GM04504 (cell line): ENCODE measurements at places on chromosomes 4 and X.

DNA sequence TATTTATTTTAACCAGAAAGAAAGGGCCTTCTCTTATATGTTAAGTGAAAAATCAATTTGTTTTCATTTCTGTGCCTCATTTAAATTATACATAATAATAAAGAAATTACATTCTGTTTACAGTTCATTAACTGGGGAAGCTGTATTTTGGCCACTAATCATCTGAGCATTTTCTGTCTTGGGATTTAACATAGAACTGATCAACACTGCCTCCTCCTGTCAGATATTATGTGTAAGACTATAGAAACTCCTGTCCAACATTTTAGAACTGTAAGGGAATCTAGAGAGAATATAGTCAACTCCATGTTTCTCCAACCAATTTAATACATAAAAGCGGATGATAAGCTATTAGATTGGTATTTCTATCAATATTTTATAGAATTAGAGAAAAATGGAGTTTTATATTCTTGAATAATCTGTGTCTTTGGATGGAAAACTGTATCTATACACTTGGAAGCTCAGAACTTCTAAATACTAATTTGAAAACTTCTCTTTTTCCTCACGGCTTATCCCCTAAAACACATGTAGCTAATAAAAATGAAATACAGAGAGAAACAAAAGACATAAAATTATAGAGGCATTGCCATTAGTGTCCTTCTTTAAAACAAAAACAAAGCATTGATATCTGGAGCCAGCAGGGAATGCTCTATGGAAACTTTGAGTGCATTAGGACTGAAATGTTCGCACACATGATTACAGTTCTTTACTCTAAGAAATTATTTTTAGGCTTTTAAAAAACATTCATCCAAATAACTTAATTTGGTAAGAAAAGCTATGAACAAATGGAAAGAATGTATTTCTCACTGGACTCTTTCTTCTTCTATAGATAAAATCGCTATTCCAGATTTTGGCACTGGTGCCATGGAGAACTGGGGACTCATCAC is 33.1 kb downstream of the ENPEP start:
- DNase-seq = no peak

- DNase-seq = no peak
These were observed 211.5 kb upstream of the SMIM31 start for GRCh38 chr4:164542431-164542830.

- DNase-seq = no peak
These were observed 50.4 kb downstream of the PHKA1 start for GRCh38 chrX:72663737-72664136.

DNA sequence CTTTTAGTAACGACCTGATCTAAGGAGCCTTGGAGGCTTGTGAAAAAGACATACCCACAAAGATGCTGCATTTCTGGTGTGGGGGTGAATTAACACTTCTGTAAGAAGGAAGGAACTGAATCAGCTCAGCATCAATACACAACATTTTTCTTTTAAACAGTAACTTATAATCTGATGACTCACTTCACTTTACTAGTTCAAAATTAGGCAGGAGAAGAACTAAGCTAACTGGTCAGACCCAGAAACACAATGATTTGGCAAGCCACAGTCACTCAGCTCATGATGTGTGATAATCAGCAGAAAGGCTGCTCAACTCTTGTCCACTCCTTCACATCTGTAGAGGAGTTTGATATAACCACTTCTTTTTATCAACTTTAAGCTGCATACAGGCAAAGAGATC is 4.6 kb downstream of the MMAA start:
- DNase-seq = no peak

GRCh38 chrX:85611926-85612325 is 232.5 kb upstream of the POF1B start:
- no peak for DNase-seq

DNA sequence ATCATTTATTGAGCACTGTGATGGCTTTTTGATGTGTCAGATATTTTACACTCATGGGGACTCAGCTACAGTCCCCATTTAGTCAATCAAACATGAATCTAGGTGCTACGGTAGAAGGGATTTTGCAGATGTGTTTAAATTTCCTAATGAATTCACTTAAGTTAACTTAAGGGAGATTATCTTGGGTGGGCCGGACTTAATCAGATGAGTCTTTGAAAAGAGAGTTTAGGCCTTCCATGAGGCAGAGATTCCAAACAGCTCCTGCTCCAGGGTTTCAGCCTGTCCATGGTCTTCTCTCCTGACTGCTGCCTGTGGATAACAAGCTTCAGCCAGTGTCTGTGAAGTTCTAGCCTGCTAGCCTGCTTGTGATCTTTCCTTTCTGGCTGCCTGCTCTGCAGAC is 202.4 kb downstream of the IDS start:
- no peak for DNase-seq

DNA sequence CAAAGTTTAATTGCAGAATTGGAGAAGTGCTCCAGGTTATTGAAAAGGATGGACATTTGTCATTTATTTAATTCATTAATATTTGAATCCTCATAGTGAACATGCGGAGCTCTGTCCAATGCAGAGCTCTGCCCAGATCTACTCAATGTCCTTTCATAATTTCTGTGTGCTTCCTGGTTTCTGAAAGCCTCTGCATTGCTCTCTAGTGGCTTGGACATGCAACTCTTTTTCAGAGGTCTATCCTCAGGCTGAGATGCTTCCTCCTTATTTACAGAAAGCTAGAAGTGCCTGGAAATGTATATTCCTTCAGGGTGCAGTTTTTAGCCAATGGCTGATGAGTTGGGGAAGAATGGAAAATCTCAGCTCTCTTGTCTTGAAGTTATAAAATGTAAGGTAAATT is 786.1 kb upstream of the AADAT start:
- no peak for DNase-seq

- peak; percentile 35 for DNase-seq
These were observed 125.3 kb downstream of the COL4A6 start for GRCh38 chrX:108312957-108313356.

- no peak for DNase-seq
These were observed 32.0 kb upstream of the MTMR8 start for GRCh38 chrX:64427281-64427680.

DNA sequence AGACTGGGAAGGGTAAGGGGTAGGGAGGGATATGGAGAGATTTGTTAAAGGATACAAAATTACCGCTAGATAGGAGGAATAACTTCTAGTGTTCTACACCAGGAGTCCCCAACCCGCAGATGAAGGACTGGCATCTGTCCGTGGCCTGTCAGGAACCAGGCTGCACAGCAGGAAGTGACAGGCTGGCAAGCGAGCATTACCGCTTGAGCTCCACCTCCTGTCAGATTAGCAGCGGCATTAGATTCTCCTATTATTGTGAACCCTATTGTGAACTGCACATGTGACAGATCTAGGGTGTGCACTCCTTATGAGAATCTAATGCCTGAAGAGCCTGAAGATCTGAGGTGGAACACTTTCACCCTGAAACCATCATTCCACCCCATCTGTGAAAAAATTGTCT is 27.9 kb upstream of the BBS7 start:
- no peak for DNase-seq

DNA sequence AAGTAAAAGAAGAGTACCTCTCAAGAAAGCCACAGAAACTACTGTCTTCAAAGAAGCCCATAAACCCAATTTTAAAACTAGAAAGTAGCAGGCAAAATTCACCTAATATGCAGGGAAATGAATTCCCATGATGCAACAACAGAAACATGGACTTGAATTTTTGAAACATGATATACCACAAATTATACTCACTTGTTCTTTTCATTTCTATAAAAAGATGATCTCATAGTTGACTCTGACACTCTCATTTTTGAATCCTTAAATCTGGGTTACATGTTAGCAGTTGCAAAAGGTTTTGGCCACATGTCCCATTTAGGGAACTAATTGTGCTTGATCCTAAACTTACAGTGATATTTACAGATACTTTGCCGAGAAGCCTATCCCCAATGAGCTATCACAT is 1130.8 kb downstream of the FAT4 start:
- no peak for DNase-seq

- no peak for DNase-seq
These were observed 125.3 kb upstream of the GABRG1 start for GRCh38 chr4:46249106-46249505.

- no peak for DNase-seq
These were observed 36.7 kb upstream of the SLC25A4 start for GRCh38 chr4:185106353-185106752.

DNA sequence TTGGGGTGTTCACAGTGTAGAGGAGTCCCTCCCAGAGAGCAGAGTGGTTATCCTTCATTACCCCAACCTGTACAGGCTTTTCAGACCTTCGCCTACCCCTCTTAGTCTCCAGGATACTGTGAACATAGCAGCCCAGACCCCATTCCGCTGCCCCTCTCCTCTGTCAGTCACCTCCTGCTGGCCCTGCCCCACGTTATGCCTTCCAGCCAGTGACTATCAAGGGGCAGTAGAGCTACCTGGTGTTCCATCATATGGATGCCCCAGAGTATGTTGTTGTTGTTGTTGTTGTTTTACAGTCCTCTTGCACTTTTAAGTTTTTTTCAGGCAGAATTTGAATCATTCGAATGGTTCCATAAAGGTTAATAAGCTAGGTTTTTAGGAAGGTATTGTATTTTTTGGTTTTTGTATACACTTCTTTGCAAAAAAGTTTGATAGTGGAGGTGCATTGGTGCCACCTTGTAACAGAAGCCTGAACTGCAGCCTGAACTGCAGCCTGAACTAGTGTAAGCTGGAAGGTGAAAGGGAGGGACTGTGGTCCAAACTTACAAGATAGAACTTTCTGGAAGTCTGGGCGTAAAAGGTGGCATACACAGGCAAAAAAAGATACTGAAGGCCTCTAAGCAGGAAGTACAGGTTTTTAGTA is 101.4 kb upstream of the RAB40AL start:
- no peak for DNase-seq

DNA sequence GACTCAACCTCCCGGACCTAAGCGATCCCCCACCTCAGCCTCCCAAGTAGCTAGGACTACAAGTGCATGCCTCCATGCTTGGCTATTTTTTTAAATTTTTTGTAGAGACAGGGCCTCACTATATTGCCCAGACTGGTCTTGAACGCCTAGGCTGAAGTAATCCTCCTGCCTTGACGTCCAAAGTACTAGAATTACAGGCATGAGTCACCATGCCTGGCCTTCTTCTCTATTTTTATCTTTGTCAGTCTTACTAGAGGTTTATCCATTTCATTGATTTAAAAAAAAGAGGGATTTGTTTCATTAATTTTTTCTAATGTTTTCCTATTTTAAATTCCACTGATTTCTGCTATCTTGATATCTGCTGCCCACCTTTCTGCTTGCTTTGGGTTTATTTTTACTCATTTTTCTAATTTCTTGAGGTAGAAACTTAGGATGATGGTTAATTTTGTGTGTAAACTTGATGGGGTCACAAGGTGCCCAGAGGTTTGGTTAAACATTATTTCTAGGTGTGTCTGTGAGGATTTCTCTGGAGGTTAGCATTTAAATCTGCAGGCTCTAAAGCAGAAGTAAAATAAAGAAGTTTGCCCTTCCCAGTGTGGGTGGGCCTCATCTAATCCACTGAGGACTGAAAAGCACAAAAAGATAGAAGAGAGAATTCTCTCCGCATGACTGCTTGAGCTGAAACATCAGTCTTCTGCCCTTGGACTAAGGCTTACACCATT is 116.2 kb upstream of the DCLK2 start:
- DNase-seq = peak; percentile 10

GRCh38 chrX:19658030-19658429 is 142.7 kb upstream of the MAP3K15 start:
- DNase-seq = no peak

- DNase-seq = no peak
These were observed 151.6 kb downstream of the SLIT2 start for GRCh38 chr4:20403290-20403689.

DNA sequence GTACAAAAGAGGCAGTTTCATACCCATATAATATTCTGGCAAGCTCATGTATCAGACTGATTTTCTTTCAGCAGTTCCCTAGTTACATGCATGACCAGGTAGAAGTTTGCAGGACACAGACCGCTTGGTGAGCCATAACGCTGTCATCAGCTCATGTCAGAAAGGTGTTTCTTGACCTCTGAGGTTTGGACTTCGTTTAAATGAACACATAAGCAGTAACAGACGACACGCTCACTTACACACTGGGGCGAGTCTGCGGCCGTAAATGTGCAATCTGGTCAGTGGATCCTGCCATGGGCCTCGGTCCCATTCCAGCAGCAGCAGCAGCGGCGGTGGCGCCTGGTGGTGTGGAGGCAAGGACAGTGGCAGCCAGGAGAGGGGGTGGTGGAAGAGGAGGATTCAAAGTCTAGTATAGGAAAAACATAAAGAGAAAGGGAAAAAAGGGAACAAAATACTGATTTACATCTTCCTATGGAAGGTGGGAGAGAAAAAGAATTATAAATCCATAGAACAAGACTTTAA is 111.9 kb upstream of the CBR4 start:
- DNase-seq = no peak

DNA sequence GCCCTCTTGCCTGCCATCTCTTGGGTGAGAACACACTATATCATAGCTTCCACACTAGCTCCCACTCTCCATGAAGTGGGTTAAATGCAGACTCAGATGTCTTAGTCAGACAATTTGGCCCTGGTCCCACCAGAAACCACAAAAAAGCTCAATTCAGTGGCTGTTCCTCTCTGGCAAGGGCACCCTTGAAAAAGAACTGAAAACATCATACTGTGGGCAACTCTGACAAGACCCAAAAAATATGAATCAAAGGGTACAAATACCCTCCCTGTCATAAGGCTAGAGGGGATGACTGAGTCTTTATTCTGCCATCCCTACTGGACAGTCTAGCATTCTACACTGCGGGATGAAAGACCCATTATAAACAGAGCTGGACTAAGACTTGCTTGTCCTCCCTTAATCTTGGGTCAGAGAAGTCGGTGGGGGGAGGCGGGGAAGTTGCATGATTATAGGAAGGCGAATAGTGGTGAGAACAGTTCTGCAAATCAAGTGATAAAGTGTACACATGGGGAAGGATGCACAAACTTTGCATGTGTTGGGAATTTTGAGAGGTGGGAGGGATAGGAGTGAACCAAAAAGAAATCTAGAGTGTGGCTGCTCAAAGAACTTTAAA is 172.1 kb downstream of the OPHN1 start:
- DNase-seq = no peak

DNA sequence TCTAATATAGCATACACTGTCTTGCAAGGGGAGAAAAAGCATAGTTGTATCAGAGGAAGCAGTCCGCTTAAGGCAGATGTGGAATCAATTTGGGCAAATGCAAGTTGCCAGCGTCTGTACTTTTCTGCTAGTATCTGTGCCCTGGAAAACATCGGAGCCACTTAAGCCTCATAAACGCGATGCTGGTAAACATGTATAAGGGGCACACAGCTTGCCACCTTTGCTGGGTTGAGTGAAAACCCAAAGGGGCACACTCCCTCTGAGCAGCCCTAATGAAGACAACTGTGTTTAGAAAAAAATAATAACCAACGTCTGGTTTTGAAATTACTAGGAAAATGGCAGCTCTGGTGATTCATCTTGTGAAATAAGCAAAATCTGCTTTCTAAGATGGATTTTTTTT is 24.3 kb downstream of the SMIM20 start:
- DNase-seq = no peak

- DNase-seq = no peak
These were observed 2.0 kb downstream of the SMIM14 start for GRCh38 chr4:39636531-39637184.

DNA sequence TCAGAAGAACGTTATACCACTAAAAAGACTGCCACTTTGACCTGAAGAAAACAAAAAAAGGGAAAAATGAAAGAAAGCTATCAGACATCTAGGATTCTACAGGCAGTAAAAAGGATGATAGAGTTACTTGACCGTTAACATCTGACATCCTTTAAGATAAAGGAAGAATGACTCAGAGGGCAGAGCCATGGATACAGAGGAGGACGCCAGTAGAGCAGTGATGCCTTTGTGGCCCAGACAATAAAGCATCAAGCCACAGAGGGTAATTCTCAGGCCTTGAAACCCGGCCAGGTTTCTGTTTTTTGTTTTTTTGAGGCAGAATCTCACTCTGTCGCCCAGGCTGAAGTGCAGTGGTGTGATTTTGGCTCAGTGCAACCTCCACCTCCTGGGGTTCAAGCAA is 9.5 kb upstream of the BEX1 start:
- DNase-seq = no peak
